Stimulated activated CD4-positive, alpha-beta T cell treated with anti-CD3 and anti-CD28 coated beads, Interleukin-1b, Interleukin-23, amount 100 ng/mL, for 48 hours (primary cell): ENCODE measurements at places on chromosomes 4 and X.

GRCh38 chr4:55321707-55322264 is 24.3 kb upstream of the SRD5A3 start:
- peak; percentile 57 for DNase-seq

- DNase-seq, result no peak
These were observed 7.3 kb upstream of the SRP72 start for GRCh38 chr4:56460085-56460484.

DNA sequence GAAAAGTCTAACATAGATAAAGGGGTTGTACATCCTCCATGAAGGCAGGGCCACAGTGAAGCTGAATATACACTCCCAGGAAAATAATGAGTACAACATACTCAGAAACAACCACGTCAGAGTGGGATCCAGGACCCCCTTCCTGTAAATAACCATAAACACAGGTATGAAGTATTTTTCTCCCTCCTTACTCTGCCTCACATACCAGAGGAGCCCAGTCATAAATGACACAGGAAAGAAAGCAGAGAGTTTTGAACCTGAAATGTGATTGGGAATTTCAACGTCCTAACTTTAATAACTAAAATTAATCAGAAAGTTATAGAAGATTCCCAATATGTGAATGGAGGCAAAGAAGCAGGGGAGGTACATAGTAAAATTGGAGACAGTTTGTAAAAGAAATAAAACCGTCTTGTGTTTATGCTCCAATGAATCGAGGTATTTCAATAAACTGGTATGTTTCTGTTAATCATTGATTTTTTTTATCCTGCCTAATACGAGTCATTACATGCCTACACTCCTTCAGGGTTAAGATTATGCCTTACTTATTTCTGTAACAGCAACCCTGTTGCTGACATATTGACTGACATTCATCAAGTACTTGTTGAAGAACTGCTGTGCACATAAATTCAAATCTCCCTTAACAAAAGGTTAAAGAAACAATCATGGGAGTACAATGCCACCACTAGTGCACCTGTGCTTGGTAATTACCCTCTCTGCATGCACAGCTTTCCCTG is 431.3 kb downstream of the KCNIP4 start:
- no peak for DNase-seq

DNA sequence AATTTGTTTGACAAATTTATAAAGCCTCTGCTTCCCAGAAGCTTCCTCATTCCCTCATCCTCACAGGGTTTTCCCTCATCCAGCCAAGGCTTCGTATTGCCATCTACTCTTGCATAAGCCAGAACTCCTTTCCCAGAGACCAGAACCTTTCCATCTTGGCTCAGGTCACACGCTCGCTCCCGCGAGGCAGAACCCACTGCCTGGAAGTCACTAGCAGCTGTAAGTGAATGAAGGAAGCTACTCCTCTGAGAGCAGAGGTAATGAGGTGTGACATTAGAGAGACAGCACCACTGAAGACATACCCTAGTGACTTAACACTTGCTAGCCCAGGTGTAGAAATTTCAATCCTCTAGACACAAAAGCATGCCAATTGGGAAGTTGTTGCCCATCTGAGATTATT is 52.5 kb downstream of the LHFPL1 start:
- DNase-seq, result no peak

- no peak for DNase-seq
These were observed 31.4 kb downstream of the FREM3 start for GRCh38 chr4:143668930-143669552.

- no peak for DNase-seq
These were observed 2.1 kb upstream of the ADH5 start for GRCh38 chr4:99090481-99091215.

- no peak for DNase-seq
These were observed 119.4 kb upstream of the DMD start for GRCh38 chrX:33330798-33331197.

DNA sequence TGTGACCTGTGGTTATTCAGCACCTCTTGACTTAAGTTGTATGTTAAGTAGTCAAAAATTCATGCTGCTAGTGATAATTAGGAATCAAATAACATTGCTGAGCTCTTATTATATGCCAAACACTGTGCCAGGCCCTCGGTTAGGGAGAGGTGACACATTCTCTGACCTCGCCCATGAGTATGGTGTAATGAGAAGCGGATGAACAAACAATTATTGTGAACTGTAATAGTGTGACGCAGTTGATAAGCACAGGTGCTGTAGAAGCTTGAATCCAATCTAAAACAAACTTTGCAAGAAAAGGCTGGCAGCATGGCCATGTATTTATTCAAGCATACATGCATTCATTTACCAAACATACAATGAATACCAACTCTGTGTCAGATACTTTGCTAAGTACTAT is 303.5 kb upstream of the HS3ST1 start:
- no peak for DNase-seq

DNA sequence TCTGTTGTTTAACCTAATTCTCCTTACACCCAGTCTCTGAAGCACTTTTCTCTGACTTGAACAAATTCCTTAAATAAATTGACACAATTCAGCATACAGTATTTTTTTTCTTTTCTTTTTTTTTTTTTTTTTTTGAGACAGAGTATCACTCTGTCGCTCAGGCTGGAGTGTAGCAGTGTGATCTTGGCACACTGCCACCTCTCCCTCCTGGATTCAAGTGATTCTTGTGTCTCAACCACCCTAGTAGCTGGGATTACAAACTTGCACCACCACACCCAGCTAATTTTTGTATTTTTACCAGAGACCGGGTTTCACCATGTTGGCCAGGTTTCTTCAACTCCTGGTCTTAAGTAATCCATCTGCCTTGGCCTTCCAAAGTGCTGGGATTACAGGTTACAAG is 1498.1 kb upstream of the PCDH10 start:
- no peak for DNase-seq

GRCh38 chr4:72442715-72443114 is 126.3 kb downstream of the ADAMTS3 start:
- DNase-seq, result no peak

- no peak for DNase-seq
These were observed 269.2 kb downstream of the CBLL2 start for GRCh38 chrX:22541926-22542325.

DNA sequence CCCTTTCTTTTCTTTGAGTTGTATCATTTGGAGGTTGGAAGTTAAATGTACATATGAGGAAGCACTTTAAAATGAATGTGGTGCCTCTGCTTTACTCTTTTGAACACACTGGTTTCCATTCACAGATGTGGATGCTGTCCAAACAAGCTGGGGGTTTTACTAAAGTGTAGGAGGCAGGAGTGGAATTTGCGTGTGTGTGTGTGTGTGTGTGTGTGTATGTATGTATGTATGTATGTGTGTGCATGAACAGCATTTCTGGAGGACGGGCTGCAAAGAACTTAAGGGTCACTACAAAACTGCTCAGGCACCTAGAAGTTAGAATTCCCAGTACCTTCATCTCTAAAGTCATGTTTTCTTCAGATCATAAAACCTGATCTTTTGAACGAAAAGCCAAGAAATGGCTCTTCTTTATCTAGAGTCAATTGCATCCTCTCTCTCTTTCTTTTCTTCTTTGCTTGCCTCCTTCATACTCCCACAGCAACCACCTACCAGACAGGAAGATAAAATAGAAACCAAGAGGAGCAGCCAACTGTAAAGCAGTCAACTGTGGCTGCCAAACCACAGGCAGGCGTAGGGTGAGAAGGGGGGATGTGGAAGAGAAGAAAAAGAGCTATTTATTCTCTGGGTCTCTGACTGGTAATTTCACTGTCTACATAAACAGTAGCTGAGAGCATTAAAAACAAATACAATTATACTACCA is 177.0 kb upstream of the RASGEF1B start:
- DNase-seq, result peak; percentile 15

DNA sequence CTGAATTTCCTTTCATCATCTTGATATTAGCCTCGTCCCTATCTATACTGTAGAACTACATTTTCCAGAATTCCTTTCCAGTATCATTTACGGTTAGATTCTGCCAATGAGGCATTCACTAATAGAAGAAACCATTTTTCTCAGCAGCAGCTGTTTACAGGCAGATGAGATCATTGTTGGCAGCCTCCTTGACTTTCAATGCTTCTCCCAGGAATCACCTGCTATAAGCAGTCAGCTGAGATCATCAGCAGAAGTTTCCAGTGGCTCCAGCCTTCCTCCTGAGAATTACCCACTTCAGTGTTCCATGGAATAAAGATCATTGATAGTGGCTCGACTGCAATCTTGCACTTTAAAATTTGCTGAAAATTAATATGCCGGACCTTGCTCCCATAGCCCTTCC is 157.3 kb upstream of the TET2 start:
- no peak for DNase-seq
